ENCODE measurements at places on chromosomes 1 and 21.

DNA sequence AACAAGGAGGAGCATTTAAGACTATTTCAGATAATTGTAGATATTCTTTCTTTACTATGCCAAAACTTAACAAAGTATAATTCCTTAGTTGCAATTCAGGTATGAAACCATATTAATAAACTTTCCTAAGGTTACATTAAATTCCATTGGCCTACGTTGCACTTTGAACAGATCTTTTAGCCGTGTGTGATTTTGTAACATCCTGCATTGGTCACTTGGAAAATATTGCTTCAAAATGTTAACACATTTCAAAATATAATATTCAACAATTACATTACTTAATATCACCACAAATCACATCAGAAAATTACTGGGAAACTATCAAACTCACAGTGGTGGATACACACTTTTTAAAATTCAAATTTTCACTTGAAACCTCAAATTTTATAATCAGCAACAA lies 20.2 kb downstream of the ETS2 start:
- no peak for DNase-seq

DNA sequence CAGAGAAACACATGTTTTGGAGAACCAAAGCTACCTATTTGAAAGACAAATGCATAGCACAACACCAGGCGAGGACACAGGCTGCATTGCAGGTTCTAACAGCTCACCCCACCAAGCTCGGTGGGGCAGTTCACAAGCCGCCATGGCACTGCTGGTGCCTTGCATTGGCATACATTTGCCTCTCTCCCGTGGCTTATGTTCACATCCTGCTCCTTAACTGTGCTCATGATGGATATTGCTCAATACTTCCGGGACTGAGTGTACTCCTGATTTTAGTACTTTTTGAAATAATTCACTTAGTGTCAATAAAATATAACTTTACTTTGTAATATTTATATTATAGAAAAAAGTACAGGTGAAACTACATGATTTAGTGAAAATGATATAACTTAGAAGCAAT lies 1187.4 kb upstream of the NCAM2 start:
- DNase-seq, result no peak

- no peak for DNase-seq
Measured at GRCh38 chr1:169295425-169295824, 72.2 kb downstream of the NME7 start.

GRCh38 chr1:184533049-184533448 lies 146.2 kb downstream of the C1orf21 start:
- no peak for DNase-seq

DNA sequence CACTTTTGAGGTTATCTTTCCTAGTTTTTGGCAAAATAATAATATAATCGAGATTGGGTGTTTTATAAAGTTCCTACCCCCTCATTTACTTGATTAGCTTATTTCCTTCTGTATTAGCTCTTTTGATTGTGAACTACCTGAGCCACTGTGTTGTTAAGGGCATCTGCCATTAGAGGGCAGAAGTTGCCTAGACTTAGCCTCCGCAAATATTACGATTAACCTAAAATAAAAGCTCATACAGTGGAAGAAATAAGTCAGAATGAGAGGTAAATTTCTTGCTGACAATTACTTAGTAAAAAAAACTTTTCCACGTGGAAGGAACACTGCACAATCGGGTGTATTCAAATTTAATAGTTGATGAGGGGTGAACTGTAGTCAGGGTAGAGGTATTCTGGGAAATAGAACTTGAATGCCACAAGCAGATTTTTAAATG lies 2.3 kb downstream of the H3-3A start:
- no peak for DNase-seq

DNA sequence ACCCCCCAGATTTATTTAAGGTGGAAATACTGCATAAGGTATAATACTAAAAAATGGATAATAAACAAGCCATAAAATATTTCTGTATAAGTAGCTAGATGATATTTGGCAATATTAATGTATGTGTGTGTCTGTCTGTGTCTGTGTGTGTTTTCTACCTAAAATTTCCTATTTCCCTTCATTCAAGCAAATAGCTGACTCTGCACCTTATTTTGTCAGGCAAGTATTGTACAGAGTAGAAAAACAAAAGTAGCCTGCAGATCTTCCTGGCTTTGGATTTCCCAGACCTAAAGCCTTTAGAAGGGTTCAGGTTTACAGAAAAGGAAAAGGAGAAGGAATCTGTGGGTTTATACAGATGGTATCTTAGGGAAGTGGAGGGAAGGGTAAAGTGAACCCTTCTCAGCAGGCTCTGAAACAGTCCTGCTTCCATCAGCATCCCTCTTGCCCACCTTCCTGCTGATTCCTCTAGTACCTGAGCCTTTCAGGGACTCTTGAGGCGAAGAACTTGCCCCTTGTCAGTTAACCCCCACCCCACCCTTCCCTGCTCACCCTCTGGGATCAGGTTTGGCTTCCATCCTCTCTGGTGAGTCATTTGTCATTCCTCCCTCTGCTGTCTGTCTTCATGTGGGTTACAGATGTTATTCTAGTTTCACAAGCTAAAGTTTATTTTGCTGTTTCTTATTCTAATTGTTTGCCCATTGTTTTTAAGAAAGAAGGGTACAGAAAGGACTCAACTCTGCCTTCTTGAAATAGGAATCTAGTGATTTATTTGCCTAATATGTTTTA lies 21.7 kb upstream of the RGS16 start:
- DNase-seq, result no peak

DNA sequence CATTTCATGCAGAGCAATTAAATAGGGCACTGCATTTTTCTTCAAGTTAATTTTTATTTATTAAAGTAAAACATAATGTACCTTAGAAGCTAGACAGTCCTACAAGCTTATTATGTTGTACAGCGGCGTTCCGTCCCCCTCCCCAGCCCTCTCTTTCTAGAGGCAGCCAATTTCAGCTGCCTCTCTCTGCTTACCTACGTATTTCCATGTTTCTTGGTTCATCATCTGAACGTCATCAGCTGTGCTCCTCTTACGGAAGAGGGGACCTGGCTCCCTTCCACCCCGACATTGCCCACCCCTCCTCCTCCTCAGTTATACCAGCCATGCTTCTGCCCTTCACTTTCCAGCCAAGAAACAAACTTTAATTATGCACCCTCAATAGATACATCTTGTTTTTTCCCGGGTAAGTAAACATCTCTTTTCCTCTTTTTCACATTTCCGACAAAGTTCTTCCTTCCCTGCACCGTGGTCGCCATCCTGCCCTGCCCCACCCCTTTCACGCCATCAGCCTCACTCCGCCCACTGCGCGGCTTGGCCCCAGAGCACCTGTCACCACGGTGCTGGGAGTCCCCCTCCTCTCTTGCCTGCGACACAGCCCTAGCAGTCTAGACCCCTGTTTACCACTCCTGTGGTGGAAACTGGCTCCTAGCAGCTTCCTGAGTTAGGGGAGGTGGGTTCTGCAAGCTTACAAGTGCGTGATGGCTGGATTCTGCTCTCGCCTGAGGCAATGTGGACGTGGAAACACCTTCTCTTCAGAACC lies 57.9 kb downstream of the SLC37A1 start:
- DNase-seq, result no peak

Data from activated CD8-positive, alpha-beta memory T cell treated with anti-CD3 and anti-CD28 coated beads for 1 hour (primary cell).